ENCODE measurements at places on chromosomes 1 and 21.

DNA sequence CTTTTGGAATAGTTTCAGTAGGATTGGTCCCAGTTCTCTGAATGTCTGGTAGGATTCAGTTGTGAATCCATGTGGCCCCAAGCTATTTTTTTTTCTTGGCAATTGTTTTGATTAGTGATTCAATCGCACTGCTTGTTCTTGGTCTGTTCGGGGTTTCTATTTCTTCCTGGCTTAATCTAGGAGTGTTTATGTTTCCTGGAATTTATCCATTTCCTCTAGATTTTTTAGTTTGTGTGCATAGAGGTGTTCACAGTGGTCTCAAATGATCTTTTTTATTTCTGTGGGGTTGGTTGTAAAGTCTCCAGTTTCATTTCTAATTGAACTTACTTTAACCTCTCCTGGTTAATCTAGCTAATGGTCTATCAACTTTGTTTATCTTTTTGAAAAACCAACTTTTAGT, 117.6 kb downstream of the NME7 start:
- no peak for DNase-seq

- DNase-seq: no peak
These were observed 386.4 kb upstream of the CHRM3 start for GRCh38 chr1:238999944-239000343.

DNA sequence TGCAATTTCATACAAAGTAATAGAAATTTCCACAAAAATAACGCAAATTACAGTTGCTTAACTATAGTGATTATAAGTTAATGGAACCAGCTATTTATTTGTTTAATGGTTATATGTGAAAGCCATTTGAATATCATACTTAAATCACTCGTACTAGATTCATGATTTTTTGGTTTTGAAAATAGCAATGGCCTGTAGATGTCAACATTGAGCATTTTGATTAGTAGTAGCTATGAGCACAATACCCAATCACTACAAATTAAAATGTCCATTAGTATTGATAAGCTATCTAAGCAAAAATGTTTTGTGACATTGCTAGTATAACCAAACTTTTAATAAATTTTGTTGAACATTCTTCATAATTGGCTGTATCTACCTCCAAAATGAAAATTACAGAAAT, 10.0 kb downstream of the COL24A1 start:
- no peak for DNase-seq

DNA sequence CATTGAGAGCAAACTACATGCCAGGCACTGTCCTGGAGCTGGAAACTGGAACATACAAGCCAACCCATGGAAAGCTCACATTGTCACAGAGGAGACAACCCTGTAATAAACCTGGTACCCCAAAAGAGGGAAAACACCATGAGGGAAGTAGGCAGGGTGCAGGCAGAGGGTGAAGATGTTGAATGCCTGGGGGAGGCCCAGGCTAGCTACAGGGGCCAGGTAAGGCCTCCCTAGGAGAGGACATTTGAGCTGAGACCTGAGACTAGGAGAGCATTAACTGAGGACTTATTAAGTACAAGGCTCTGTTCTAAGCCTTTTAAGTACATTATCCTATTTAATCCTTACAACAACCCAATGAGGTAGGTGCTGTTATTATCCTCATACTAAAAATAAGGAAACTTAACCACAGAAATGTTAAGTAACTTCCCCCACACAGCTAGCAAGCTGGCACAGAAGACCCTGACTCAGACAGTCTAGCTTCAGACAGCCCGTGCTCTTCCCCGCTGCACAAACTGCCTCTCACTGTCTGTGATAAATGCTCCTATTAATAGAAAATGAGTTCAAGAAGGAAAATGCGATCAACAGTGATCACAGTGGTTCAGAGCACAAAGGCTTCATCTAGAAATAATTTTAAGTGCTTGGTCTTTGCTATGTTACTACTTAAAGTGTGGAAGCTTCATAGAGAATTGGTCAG, 41.8 kb downstream of the ZNF281 start:
- DNase-seq: no peak

GRCh38 chr1:182368358-182368757, 23.2 kb downstream of the GLUL start:
- no peak for DNase-seq

GRCh38 chr1:170881268-170882265, 53.8 kb upstream of the MROH9 start:
- no peak for DNase-seq

Data from effector CD4-positive, alpha-beta T cell (primary cell).